ENCODE measurements at places on chromosomes 7 and 10.
A peak's percentile ranks its signal among the peaks of the same experiment; 100 is the strongest.

- DNase-seq: peak; percentile 41
Measured at GRCh38 chr7:96322373-96322695, 436 bp upstream of the SLC25A13 start.

DNA sequence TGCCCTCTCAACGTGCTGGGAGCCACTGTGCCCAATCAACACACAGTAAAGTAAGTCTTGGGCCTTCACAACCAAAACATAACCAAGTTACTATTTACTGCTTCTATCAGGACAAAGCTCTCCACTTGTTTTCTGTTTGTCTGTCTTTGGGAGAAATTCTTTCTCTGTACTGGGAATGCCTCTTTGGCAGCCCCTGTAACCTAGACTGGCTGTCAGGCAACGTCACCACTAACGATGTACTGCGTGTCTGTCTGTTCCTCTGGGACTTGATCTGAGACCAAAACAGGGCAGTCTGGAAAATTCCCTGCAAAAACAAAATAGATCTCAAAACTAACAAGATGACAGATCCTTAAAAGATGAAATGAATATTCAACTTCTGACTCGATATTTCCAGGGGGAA lies 113.0 kb downstream of the SMURF1 start:
- no peak for DNase-seq

DNA sequence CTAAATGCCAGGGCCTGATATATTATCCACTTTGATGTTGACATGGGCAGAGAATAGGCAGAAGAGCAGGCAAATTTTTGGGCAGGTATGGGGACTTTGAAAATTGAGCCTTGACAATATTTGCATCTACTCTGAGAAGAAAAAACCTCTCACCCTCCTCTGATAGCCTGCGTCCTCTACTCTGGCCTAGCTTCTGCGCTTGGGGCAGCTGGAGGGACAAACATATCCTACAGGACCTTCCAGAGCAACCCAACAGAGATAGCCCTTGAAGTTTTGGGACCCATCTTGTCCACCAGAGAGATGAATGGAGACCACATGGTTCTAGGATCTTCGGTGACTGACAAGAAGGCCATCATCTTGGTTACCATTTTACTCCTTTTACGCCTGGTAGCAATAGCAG lies at the start of gene TAS2R60:
TAS2R60 (plus strand) TSS at position 301 of the 400 bp plus-strand sequence; CDS start at position 301, 0 bp downstream.
- DNase-seq: no peak

DNA sequence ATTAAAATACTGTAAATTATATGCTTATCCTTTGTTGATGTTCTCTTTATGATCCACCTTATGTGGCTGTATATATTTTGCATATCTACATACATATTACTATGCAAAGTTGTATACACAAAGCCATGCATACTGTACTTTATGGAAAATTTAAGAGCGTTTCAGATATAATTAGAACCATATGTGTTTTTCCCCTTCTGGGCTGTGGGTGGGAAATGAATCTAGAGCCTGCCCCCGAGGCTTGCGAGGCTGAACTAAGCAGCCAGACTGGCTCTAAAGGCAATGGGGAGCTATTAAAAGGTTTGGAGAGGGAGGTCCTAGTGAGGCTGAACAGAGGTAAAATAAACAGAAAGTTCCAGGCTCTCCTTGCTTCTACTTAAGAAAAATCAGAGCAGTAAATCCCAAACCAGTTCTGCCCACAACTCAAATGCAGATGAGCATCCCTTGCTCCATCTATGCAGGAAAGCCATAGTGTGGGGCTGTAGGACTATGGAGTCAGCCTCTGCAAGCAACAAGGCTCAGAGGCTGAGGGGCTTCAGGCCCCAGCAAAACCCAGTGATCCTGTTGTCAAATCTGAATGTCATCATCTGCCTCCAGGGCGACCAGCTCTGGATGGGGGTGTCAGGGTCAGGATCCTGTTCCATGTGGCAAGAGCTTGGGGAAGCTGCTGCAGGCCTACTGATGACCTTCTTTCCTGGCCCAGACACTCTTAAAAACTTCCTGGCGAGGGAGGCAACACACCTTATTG lies 14.1 kb upstream of the DDIT4 start:
- DNase-seq: no peak

- no peak for DNase-seq
Measured at GRCh38 chr10:101236376-101237080, 7.3 kb upstream of the LBX1 start.

- DNase-seq: peak; percentile 4
Measured at GRCh38 chr7:107874605-107875446, 16.2 kb upstream of the DLD start.

DNA sequence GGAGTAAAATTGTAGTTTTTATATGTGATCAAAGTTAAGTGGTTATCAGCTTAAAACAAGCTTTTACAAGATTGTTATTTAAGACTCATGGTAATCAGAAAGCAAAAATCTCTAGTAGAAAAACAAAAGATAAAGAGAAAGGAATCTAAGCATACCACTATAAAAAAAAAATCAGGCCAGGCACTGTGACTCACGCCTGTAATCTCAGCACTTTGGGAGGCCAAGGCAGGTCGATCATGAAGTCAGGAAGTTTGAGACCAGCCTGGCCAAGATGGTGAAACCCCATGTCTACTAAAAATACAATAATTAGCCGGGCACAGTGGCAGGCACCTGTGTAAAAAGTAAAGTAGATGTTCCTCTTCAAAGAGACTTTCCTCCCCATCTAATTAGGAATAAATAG lies 265.9 kb upstream of the NRP1 start:
- no peak for DNase-seq

DNA sequence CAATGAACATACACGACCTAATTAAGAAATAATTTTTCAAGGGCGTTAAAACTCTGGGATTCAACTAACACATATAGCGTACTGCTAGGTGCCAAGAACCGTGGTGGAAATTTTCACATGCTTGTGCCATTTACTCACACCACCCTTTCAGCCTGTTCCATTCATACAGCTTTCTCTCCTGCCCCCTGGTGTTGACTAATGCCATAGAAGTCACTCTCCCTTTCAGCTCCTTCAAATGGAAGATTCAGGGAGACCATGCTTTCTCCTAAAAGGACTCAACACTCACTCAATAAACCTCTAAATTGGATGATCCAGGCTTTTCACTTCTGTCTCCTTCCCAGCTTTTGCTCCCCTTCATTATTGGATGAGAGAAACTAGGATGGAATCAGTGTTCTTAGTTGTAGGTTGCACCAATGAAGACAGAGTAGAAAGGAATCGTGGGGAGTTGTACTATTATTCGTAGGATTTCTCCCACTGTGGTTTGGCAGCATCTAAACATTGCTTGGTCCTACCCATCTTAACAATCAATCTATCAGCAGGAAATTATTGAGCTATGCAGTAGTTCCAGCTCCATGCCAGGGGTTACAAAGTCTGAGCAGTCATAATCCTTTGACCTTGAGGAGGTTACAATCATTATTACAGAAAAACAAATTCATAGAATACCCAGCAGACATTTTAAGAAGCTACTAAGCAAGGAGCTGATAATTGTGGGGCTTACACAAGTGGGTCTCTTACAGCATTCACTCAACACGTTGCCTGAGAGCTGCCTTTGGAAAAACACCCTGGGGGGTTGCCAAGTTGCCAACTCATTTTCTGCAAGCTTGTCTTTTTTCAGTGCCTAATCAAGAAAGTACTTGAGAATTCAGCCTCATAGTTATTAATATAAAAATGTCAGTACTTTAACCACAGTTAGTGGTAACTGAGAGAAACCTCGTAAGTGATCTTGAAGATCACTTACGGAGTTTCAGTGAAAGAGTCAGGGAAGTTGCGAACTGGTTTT lies 2.8 kb upstream of the PPP1R3C start:
- peak; percentile 5 for DNase-seq

DNA sequence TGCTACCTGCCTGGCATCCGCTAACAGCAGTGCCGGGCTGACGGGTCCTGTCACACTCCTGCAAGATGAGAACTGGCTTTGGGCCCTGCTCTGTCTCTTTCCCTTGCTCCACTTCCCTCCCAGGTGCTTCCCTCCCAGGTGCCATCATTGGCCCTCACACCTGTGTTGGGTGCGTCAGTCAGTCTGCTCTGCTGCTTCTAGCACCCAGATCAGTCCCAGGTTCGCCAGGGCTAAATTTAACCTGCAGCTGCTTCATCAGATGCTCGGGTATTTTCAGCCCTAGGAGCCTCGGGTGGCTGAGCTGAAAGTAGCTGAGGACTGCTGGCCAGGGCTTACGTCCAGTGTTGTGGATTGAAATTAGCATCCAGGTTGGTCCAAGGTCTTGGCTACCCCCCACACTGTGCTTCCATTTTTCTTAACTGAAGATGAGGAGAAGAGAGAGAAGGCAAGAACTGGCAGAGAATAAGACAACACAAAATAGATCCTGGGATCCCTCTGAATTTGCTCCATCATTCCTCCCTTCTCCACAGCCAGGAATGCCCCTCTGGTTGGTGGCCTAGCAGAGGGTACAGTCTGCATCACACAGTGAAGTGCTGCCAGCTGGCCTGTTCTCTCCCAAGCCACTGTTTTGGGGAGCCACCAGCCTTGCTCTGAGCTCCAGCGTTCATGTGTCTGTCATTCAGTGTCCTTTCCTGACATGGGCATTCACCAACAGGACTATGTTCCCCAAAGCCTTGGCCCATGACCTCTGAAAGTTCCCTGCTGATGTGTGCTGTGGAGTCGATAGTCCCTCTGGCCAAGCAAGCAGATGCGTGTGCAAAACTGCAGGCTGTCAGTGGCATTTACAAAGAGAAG lies 65.9 kb upstream of the SYPL1 start:
- no peak for DNase-seq

- DNase-seq: no peak
Measured at GRCh38 chr7:101112233-101112632, 14.7 kb upstream of the SERPINE1 start.

- no peak for DNase-seq
Measured at GRCh38 chr10:68813559-68813958, 13.8 kb upstream of the STOX1 start.

DNA sequence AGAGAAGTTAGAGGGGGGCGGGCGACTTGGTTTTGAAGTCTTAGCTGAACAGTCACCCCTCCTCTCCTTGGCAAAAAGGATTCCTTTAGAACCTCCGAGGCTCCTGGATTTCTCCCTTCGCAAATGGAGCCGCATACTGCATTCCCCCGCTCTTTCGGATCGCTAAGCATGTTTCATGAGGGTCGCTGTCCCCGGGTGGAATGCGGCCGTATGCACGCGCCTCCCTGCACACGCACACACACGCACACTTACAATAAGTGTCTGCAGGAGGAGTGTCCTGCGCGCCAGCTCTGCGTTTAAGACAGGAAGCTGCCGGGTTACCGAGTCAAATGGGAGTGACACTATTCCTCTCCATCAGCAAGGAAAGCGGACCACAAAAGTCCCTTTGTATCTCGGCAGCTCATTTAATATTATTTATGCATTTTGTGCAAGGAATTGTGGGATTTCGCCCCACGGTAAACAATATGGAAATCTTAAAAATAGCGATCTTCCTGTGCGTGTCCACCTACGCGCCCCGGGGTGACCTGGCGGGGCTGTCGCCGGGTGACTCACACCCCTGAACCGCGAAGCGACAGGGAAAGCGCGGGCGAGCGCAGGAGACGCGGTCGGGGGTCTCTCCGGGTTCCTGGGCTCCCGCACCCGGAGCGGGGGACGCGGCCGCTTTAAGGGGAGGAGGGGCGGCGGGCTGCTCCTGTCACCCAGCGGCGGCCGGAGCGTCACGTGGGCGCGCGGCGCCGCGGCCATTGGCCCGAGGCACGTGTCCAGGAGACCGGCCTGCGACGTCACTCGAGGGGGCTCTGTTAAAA lies 988 bp upstream of the EN2 start:
- DNase-seq: no peak

DNA sequence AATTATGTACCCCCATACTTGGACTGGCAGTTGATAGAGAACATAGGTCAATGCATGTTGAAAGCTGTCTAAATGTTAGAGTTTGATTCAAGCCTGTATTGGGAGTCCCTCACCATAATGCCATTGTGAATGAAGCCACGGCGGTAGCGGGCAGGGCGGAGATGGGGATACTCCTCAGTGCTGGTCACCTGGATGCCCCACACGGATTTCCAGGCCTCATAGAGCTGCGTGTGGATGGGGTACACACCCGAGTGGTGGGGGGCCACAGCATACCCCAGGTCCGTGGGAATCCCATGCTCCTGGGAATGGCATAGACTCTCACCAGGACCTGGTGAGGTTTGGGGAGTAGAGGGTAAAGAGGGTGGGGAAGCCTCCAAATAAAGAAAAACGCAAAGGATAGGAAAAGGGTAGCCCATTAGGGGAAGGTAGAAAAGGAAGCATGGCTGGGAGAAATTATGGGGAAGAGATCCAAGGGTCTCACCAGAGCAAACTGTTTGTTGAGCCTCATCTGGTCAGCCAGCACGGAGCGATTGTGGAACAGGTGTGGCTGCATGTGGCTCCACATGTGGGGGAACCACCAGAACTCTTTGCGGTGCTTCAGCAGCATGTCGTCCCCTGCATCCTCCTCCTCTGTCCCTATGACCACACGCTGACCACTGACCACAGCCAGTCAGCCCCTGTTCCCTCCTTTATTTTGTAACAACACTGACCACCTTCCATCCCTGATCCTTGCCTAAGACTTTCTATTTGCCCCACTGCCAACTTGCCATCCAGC lies 5.0 kb downstream of the NDST2 start:
- no peak for DNase-seq

DNA sequence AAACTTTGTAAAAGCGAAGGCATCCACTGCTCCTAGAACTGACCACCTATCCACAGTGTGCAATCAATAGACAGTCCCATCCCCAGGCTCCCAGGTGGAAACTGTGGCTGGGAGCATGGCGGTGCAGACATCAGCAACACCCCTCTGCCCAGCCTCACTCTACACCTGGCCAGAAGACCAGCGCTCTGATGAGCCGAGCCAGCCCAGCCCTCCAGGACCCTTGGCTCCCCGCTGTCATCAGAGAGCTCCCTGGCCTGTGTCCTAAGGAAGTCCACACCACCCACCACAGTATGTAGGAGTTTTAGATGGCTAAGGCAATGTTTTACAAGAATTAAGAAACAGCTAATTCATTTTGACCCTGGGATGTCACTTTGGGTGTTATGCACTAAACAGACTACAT lies 81.0 kb downstream of the VOPP1 start:
- DNase-seq: no peak

GRCh38 chr10:99532687-99533495 lies at the start of gene NKX2-3:
TSS of gene NKX2-3 (plus strand) at chr10:99532942. CDS start at chr10:99533132, 190 bp downstream.
- DNase-seq: no peak

GRCh38 chr10:5944389-5945189 lies 32.8 kb downstream of the IL15RA start:
- no peak for DNase-seq

DNA sequence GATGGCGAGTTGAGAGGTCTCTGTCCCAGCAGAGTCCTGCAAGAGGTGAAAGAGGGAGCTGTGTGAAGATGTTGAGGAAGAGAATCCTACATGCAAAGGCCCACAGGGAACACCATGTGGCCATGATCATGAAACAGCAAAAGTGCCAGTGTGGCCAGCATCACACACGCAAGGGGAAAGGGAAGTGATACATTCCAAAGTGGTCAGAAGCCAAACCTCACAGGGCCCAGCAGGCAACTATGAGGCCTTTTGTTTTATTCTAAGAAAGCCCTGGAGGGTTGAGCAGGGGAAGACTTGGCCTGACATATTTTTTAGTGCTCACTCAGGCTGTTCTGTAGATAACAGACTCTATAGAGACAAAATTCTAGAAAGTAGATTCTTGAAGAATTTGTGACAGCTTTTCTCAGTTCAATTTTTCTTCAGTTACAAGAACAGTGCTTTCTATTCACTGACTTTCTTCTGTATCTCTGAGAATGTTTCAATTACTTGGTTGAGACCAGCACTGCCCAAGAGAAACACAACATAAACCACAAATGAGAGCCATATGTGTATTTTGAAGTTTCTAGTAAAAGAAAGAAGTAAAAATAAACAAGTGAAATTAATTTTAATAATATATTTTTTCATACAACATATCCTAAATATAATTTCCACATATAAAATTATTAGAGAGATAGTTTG lies 82.3 kb downstream of the HTR7 start:
- DNase-seq: no peak

- no peak for DNase-seq
Measured at GRCh38 chr7:716636-717035, 9.9 kb upstream of the DNAAF5 start.
